ENCODE measurements at places on chromosomes 16 and 17.

GRCh38 chr17:42502091-42502490, 34.0 kb upstream of the NAGLU start:
- DNase-seq = no peak

DNA sequence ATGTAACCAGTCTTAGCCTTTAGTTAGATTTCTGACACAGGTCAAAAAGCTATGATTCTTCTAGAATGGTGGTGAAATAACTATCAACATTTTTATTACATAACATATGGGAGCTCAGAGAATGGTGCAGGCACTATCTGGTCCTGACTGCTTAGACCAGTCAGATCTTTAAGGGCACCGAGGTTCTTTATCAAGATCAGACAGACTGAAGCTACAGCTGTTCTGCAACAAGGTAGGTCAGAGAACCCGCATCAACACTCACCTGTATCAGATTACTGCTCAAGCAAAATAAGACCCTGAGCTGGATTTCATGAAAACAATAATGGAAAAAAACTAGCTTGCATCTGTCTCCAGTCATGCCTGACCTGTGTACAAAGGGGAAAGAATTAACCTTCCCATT, 160.4 kb downstream of the KCNJ2 start:
- no peak for DNase-seq

- DNase-seq = no peak
Measured at GRCh38 chr17:12789481-12790248, at the start of gene ARHGAP44. Gene ARHGAP44, plus strand, starts transcription at chr17:12789498. Its CDS starts 341 bp downstream, at chr17:12789839.

DNA sequence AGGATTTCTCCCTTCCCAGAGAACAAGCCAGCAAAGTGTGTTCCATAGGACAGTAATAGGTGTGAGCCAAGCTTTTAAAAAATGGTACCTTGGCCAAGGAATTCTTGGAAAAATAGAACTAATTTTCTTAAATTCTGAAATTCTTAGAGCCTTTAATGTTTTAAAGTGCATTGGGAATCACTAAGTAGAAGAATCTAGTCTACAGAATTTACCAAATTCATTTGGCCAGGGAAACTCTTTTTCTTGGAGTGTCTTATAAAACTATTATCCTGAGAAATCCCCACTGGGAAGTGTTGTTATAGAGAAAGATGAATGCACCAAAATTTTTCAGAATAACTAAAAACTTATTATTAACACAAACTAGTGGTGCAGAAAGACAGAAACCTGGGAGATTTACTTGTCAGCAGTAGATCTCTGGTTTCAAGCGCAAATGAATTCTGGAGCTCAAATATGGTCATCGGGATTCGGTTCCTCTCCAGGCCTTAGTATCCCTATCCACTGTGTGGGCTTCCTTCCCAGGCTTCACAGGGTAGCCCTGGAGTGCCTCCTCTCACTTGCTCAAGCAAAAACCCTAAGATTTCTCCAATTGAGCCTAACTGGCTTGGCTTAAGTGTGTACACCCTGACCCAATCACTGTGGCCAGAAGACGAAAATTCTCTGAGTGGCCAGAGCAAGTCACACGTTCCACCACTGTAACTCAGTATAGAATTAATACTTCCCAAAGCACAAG, 217.8 kb downstream of the CHD9NB start:
- DNase-seq = no peak

DNA sequence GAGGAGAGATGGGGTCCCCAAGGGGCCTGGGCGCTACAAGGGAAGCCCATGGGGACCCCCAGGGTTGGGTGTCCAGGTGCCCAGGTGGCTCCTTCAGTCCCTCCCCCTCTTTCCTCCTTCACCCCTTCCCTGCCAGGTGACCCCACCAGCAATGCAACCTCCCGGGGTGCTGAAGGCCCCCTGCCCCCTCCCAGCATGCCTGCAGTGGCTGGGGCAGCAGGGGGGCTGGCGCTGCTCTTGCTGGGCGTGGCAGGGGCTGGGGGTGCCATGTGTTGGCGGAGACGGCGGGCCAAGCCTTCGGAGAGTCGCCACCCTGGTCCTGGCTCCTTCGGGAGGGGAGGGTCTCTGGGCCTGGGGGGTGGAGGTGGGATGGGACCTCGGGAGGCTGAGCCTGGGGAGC, 4.0 kb downstream of the EFNB3 start:
- no peak for DNase-seq

DNA sequence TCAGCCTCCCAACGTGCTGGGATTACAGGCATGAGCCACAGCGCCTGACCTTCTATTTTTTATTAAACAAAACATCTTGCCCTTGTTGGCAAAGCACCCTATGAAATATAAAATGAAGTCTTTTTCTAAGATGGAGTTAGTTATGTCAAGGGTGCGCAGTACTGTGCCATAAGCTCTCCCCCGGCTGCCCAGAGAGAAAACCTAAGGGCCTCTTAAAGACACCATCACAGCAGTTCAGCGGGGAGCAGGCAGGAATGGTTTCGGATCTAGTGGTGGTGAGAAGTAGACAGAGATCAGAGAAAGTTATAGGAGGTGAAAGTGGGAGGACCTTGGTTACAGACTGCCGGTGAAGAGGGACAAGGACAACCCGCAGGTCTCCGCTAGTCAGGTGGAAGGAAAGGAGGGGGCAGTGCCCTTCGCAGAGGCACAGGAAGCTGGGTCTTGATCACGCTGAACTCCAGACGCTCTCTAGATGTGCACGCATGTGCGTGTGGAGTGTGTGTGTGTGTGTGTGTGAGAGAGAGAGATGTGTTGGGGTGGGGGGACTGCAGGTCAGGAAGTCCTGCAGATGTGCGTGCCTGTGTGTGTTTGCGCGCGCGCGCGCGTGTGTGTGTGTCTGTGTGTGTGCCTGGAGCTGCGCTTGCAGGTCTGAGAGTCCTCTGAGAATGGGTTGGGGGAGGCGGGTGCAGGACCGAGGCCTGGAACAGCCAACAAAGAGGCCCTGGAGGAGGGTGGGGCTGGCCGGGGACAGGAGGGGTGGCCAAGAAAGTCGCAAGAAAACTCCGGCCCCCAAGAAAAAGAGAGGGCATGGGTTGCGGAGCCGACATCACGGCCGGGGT, 748 bp upstream of the CMTM3 start:
- DNase-seq = peak; percentile 62

- no peak for DNase-seq
Measured at GRCh38 chr17:83026311-83026811, 53.0 kb upstream of the METRNL start.

Measured in stimulated activated CD4-positive, alpha-beta T cell treated with anti-CD3 and anti-CD28 coated beads, Interleukin-4, amount 100 ng/mL, for 1 hour (primary cell).